Endothelial cell of umbilical vein (primary cell): ENCODE measurements at places on chromosomes 4 and X.

GRCh38 chr4:165748321-165748720 lies 124.7 kb upstream of the TLL1 start:
- no peak for DNase-seq

- no peak for DNase-seq
Measured at GRCh38 chr4:172410363-172410762, 597.2 kb downstream of the GALNTL6 start.

DNA sequence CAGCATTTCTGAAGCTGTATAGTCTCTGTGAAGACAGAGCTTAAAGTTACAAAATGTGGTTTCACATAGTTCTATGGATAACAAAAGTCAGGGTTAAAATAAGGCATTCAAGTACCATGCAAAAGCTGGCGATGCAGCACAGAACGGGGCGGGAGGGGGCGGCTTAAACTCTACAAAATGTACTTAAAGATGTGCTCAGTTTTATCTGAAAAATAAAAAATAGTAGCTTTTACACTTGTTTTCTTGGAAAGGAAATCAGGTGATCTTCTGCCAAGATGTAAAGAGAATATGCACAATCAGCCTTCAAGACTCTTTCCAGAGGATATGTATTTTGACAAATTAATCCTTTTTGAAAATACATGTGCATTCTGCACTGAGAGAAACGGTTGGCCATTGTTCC lies 301.7 kb upstream of the EMCN start:
- DNase-seq, result no peak

GRCh38 chr4:92120810-92121498 lies 182.8 kb upstream of the GRID2 start:
- no peak for DNase-seq

DNA sequence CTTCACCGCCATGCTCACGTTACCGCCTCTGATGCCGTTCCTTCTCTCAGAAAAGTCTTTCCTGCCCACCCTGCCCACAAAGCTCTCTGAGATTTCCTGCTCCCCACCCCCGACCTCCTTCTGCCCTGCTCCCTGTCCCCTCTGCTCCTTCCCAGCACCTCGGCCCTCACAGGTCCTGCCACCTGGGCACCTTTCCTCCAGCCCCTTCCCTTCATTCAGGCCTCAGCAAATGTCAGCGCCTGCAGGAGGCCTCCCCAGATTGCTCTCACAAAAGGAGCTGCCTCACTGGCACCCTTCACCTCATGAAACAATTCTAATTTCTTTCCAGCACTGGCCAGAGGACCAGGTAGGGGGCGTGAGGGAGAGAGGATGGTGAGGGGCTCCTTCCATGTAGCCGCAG lies 33.6 kb upstream of the MXD4 start:
- no peak for DNase-seq

- no peak for DNase-seq
Measured at GRCh38 chrX:40008791-40009461, 88.8 kb downstream of the BCOR start.

- no peak for DNase-seq
Measured at GRCh38 chr4:187027272-187027671, 303.6 kb upstream of the FAT1 start.

DNA sequence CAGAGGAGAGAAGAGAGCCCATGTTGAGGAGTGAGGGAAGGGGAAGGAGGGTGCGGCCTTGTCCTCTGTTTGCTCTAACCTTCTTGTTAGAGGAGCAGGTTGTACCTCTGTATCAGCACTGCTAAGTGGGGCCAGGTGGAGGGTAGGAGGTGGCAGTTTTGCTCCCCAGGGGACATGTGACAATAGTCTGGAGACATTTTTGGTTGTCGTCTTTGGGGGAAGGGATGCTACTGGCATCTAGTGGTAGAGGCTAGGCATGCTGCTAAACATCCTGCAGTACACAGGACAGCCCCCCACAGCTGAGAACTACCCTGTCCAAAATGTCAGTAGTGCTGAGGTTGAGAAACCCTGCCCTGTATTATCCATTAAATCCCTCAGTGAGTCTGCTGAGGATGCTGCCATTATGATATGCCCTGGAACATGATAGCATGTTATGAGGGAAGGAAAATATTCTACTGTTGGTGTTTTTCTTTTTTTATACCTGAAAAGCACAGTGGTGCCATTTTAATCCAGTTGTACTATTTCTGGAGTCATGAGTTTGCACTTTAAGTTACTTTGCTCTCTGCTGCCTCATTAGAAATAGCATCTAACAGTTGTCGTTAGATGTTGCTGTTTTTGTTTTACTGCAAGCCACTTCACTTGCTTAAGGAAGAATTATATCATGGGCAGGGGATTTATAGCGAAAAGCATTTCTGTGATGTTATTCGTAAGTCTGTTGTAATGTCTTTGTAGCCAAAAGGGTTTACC lies 90.6 kb downstream of the LRP2BP start:
- peak; percentile 18 for DNase-seq

GRCh38 chrX:46953137-46953527 lies 40.9 kb downstream of the JADE3 start:
- no peak for DNase-seq

- DNase-seq, result no peak
Measured at GRCh38 chr4:147509386-147509785, 28.5 kb downstream of the EDNRA start.

DNA sequence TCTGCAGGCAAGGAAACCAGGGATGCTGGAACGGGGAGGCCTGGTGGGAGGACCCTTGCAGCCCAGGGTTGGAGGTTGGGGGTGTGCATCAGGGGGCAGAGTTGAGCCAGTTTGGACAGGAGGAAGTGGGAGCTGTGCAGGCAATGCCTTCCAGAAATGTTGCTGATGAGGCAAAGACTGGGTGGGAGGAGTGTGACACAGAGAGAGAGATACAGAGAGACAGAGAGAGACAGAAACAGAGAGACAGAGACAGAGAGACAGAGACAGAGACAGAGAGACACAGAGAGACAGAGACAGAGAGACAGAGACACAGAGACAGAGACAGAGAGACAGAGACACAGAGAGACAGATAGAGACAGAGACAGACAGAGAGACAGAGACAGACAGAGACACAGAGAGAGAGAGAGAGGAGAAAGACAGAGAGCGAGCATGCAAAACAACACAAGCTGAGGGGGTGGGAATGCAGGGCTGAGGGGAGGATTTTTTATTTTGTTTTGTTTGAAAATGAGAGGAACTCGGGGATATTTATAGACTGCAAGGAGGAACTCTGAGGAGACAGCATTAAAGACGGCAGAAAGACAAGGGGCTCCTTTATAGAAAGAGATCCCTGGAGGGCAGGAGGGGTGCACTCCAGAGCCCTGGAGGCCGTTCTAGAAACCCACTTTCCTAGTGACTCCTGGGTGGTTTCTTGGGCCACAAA lies 1.9 kb upstream of the HAUS3 start:
- no peak for DNase-seq

DNA sequence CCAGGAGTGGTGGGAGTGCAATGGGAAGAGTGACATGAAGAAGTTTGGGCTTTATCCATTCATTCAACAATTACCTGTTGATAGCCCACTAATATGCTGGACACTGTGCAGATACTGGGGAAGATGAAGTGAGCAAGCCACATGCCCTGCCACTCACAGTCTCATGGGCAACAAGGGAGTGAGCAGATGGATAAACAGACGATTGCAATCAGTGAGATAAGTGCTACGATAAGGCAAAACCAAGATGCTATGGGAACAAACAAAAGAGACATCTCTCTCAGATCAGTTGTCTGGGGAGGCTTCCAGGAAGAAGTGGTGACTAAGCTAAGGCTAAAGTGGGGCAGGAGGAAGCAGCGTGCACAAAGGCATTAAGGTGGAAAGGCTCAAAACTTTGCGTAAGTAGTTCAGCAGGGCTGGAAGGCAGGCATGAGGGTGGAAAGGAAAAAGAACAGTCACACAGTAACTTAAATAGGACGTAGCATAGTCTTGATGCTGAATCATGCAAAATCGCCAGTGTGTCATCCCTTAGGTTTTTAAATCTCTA lies 31.7 kb downstream of the GAB3 start:
- DNase-seq, result peak; percentile 57

DNA sequence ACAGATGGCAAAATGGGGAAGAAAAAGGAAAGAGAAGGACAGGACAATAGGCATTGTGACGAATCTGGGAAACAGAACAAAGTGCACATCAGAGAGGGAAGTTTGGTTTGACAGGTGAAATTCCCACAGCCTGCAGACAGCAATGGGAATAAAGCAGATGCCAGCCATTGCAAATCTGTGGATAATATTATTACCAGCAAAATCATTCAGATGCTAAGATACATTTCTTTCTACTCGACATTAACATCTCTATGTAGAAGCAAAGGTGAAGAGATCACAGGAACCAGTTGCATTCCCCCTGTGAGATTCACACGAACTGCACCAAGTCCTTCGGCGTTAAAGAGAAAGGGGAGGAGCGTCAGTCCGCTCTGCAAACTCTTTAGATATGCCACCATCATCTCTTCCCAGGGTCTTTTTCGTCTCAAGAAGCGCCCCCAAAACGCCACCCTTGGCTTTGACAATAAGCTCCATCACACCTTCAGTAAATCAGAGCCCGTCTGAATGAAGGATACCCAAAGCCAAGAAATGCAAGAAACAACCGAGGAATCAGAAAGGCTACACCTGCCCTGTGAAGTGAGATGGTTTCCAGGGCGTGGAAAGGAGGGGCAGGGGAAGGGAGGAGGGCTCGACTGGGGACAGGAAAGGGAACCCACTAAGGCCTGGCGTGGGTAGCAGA lies 1.9 kb downstream of the NEUROG2 start:
- no peak for DNase-seq

- DNase-seq, result no peak
Measured at GRCh38 chr4:155948541-155948940, 5.1 kb downstream of the CTSO start.

- DNase-seq, result no peak
Measured at GRCh38 chrX:54564936-54565335, 34.9 kb downstream of the GNL3L start.

DNA sequence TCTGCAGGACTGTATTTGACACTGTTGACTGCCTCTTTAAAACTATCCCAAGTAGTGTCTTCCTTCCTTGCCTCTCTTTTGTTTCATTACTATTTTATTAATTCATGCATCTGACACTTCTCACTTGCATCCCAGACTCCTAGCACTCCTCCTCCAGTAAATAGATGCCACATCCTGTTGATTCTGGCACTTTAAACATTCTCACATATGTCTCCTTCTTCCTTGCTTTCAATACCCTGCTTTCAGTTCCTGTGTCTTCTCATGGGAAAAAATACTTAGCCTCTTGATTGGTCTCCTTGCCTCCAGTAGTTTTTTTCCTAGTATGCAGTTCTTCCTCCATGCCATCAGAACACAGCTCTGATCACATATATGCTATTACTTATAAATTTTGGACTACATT lies 5.1 kb downstream of the RNF128 start:
- DNase-seq, result no peak

- DNase-seq, result peak; percentile 5
Measured at GRCh38 chr4:15197005-15197404, 194.7 kb downstream of the CPEB2 start.

- DNase-seq, result no peak
Measured at GRCh38 chr4:107348188-107349050, 312.3 kb upstream of the DKK2 start.
